ENCODE measurements at places on chromosomes 3 and 15.
A peak's percentile ranks its signal among the peaks of the same experiment; 100 is the strongest.

DNA sequence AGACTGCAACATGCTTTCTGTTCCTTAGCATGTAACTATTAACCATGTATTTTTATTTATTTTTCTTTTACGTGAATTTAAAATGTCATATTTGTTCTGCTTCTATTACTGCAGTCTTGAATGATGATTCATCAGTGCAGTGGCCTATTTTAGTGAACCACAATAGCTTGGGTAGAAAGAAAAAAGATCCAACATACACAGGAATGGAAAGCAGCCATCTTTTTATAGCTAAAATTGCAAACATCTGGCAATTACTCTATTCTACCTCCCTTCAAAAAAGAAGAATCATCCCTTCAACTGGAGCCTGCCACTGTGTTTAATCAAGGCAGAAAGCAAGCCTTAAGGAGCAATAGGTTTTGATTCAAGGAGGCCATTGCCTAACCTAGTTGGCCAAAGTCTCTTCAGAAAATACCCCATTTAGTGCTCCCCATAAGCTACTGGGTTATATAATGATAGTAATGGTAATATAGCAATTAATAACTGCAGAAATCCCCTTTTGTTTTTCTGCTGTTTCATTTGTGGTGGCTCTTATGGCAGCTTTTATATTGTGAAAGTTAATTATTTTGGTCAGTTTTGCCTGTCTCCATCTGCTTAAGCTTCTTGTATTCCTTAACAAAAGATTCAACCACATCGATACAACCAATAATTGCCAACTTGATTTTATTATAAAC is 267.3 kb downstream of the LPP start:
- DNase-seq, result peak; percentile 25

DNA sequence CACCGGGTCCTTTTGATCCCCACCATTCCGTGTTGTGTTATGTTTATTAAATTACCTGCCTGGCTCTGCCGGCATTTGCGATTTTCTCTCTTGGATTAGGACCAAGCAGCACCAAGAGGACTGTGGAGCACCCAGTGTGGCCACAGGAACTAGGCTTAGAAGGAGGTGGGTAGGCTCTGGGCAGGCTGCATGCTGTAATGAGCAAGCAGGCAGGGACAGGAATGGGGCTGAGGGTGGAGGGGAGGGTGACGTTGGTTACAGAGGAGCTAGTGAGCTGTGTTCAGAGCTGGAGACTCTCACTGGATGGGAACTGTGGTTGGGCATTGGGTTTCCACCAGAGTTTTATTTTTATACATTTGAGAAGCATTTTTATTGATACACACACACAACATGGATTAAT is 7.9 kb upstream of the SCN5A start:
- DNase-seq, result no peak

GRCh38 chr15:52284164-52284563 is 11.4 kb downstream of the MYO5C start:
- no peak for DNase-seq

DNA sequence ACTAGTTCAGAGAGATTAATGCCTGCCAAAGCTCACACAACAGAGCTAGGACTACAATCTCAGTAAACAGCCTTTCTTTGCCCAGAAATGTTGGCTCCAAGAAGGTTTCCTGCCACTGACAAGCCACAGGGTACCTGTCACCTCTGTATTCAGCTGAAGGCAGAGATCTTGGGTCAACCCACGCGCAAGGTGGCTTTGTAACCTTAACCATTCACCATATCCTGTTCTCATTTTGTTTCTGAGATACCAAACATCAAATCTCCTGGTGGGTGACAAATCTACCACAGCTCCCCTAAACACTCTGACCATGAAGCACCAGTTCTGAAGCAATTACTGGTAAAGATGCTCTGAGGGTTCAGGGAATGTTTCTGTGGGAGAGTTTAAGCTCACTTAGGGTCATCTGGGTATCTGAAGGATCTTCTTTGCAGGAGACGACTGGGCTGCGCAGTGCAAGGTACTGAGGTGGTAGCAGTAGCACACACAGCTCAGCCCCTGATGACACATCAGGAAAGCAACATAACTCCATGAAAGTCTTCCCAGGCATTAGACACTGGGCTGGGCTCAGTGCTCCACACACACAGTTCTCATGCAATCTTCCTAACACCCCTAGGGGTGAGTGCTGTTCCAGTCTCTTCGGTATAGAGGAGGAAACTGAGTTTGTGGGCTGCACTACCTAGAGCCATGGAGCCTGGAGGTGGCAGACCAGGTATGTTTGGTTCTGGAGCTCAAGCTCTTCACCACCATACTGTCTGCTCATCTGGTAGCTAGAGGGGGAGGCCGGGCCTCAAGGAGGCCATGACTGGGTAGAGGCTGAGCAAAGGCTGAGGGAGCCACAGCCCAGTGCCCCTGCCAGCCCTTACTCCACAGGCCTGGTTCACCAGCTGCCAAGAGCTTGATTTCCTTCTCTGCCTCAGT is 7.7 kb downstream of the CXCR6 start:
- DNase-seq, result no peak

All from kidney epithelial cell (primary cell).